ENCODE measurements at places on chromosomes 7 and 10.
A peak's percentile ranks its signal among the peaks of the same experiment; 100 is the strongest.

- peak; percentile 68 for DNase-seq
Observed at GRCh38 chr10:80468002-80468401, 13.9 kb downstream of the TSPAN14 start.

DNA sequence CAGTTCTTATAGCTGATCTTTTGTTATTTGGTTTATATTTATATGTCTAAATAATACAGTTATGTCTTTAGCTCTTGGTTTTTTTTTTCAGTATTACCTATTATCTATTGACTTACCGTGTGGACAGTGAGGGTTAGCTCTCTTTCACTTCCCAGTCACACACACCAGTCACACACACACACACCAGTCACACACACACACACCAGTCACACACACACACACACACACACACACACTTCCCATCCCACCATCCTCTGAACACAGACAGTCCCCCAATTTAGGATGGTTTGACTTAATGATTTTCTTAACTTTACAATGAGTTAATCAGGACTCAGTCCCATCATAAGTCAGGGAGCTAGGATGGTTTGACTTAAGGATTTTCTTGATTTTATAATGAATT lies 18.9 kb upstream of the AGFG2 start:
- no peak for DNase-seq

- DNase-seq: peak; percentile 83
Observed at GRCh38 chr7:21086688-21087087, 300.0 kb upstream of the SP8 start.

DNA sequence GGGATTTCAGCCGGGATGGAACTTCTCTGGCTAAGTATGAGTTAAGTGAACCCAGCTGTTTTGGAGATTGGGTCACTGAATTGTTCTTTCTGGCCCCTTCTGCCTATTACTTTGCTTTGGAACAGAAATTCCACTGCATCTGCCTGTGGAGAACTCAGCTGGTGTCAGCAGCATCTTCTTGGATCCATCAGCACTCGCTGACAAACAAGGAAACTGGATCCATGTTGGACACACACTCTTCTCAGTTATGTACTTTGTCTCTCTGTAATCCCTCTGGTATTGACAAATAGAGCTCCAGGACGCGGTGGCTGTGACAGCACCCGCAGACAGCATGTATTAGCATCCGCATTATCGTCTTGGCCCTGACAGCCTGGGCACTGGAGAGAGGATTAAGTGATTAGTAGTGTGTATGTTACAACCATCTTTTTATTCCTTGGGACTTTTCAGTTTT lies 73.0 kb upstream of the BMPER start:
- no peak for DNase-seq

Measured in Jurkat, Clone E6-1 (cell line).